Stomach (tissue), 19 donors: ENCODE measurements at places on chromosomes 3 and 15. TPM values are rescaled to one million over a fixed set of nuclear protein-coding genes. Genes with fewer than 3 reads are reported as not detected.

Gene CASR
- not detected for total RNA-seq

Gene TMCO5A
- total RNA-seq: not detected

Gene CFAP20DC
- not detected for total RNA-seq

Gene CHRM5
- total RNA-seq: not detected

Gene SERPINI2
- total RNA-seq: not detected

Gene PARP15
- total RNA-seq: 2.0 TPM

DNA sequence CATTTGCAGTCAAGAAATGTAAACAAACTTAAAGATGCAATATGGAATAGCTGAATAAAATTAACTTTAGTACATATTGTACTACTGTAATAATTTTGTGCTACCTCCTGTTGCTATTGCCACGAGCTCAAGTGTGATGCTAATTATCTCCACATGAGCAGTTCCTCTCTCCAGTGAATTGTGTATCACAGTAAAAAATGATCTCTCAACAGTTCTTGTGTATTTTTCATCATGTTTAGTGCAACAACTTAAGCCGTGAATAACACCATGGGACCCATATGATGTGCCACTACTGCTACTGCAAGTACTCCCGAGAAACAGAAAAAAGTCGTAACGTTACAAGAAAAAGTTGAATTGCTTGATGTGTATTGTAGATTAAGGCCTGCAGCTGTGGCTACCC, 12.4 kb downstream of the RIOX2 start:
- DNase-seq: no peak

DNA sequence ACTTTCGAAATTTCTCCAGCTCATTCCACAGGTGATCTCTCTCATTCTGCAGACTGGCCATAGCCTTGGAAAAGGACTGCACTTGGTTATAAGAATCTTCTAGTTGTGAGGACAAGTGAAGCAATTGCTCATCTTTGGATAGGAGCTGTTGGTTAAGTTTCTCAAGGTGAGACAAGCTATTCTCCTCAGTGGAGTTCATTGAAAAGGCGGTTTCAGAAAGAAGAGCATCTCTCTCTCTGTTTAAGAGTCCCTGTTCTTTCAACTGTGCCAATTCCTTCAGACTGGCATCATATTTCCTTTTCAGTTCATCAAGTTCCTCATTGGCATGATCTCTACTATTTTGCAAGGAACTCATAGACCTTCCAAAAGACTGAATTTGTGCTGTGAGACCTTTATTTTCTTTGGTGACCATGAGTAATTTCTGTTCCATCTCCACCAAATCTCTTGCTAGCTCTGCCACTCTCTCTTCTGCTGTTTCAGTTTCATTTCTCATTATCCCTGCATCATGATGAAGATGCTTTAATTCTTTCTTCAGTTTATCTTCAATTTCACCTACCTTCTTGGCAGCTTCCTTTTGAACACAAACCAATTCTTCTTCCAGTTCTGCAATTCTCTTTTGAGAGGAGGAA, 30.2 kb upstream of the HCLS1 start:
- no peak for DNase-seq

GRCh38 chr15:93179072-93179471, 90.1 kb upstream of the RGMA start:
- peak; percentile 84 for DNase-seq

GRCh38 chr15:71807125-71807629, 3.2 kb upstream of the NR2E3 start:
- DNase-seq: no peak

DNA sequence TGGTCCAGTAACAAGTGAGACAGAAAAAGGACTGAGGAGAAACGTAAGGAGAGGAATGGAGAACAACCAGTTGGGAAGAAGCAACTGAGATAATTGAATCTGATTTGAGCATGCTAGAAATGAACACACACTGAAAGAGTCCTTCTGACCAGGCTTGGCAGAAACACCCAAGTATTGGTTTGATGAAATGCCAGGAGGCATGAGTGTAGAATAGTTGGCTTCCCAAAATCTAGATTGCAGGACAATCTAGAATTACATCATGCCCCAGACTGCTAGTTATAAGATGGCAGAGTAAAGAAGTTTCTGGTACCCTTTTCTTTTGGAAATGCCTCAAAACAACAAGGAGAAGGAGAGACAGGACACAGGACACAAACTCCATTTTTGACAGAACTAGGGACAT, 189.7 kb upstream of the STT3B start:
- no peak for DNase-seq

DNA sequence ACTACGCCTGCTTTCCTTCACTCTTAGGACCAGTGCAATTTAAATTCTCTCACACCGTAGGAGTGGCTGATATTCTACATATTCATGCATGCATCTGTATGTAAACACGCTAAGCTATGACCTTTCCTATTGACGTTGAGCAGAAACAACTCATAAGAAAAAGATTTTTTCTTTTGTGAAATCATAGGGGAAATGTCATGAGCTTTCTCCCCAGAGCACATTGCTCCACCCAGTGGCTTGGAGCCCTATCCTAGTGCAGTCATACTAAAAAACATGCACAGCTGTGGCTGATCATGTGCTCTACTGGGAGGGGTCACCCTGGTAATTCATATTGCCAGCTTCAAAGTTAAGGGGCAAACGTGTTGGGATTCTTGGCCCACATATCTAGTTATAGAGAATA, 1.8 kb upstream of the MESD start:
- DNase-seq: no peak

GRCh38 chr3:170889630-170890029, 18.8 kb downstream of the EIF5A2 start:
- no peak for DNase-seq

- no peak for DNase-seq
These were observed 28.7 kb upstream of the CD47 start for GRCh38 chr3:108119398-108120104.

DNA sequence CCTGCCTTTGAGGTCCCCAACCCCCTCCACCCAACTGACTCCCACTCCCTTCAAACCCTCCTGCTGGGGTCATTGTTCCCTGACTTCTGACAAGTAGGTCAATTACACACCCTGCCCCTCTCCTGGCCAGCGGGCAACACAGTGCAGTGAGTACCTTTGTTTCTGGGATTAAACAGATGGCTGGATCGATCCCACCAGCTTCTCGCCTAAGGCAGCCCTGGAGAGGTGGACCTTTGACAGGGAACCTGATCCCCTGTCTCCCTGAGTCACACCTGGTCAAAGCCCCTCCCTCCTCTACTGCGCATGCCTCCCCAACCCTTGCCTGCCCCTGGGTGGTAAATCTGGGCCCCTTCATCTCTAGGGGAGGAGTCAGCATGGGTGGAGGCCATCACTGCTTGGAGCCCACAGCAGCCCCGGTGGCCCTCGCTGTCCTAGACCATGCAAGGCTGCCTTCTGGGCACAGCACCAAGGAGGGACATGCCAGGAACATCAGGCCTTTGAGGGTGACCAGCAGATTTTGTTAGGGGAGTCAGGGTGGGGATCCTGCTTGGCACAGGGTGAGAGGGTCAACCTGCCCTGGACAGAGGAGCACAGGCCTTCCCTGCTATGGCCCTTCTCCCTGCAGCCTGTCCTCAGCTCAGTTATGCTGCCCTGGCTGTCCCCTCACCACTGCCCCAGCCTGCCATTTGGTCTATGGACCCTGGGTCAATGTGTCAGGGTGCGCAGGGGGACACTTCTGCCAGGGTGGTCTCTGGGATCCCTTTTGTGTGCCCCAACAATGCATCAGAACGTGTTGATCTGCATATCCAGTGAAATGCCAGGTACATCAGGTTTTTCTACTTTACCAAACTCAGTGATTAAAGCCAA, 9.8 kb upstream of the PRR23E start:
- no peak for DNase-seq
